Activated T-helper 1 cell treated with anti-CD3 and anti-CD28 coated beads, Interleukin-12 subunit alpha, Interleukin-12 subunit beta, Interleukin-2, Interleukin-4 antibody, amounts not matched to agents 30 ng/mL and 10 ng/mL and 1 ng/mL, durations not matched to agents 14 hours and 24 hours and 36 hours (primary cell): ENCODE measurements at places on chromosomes 2 and 18.

DNA sequence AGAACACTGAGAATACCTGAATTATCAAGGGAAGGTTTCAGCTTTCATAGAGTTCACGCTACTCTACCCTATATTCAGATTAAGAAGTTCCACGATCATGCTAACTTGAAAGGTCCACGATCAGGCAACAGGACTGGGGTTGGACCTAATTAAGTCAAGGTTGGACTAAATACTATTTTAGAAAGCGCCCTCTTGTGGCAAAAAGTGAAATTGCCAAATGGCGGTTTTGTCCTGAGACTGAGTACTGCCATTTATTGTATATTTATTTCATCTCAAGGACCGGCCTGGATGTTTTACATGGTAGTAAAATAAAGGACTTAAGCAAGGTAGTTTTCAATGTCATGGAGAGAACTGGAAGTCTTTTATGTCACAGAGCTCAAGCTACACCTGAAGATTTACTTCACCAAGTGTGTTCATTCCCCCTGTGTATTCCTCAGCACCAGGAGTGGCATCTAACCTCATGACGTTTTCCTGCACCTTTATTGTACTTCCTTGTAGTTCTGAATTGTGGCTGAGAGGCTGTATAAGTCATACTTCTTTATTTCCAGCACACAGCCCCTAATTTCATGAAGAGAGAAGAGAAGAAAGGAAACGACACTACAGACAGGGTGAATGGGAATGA lies 56.8 kb downstream of the SRD5A2 start:
- H3K4me3 ChIP-seq, result no peak overlapping the region
- H3K36me3 ChIP-seq, result no peaks in the 10 kb centered on the region
- H3K27me3 ChIP-seq, result peaks cover 6% of the 10 kb centered on the region
- no peaks in the 10 kb centered on the region for H3K4me1 ChIP-seq
- no peak overlapping the region for H3K27ac ChIP-seq
- peak; percentile 17 for DNase-seq

DNA sequence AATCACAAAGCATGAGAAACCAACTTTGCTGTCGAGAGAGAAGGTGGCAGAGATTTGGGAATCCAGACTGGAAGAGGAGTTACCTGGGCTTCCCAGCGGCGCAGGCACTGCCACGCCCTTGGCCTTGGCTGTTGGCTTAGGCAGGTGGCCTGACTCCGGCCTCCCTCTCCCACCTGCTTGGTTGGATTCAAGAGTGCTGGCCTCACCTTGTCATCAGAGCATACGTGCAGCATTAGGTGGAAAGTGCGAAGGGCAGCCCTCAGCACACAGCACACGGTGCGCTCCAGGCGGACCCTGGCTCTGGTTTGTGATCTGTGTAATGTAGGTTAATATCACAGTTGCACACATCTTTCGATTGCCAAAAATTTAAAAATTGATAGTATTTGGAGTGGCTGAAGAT lies 19.2 kb upstream of the ASB1 start:
- H3K4me3 ChIP-seq, result no peak overlapping the region
- no peaks in the 10 kb centered on the region for H3K36me3 ChIP-seq
- H3K27ac ChIP-seq, result no peak overlapping the region

DNA sequence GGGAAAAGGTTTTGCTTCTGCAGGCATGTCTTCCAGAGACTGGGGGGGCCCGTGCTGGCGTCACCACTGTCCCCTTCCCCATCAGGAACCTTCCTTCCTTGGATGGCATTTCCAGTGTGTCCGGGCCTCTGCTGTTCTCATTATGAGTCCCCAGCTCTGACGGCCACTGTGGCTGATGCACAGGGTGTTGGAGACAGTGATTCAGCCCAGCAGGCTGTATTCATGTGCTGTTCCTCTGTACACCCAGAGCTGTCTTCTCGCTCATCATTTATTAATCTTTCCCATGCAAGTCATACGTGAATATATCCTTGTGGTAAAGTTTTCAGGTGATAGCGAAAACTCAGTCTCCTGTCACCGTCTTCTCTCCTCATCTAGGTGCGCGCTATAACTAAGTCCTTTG lies 57.7 kb downstream of the ASAP2 start:
- peaks cover 10% of the 10 kb centered on the region for H3K27me3 ChIP-seq
- no peaks in the 10 kb centered on the region for H3K36me3 ChIP-seq
- DNase-seq, result no peak
- no peak overlapping the region for H3K27ac ChIP-seq
- H3K4me1 ChIP-seq, result no peaks in the 10 kb centered on the region

DNA sequence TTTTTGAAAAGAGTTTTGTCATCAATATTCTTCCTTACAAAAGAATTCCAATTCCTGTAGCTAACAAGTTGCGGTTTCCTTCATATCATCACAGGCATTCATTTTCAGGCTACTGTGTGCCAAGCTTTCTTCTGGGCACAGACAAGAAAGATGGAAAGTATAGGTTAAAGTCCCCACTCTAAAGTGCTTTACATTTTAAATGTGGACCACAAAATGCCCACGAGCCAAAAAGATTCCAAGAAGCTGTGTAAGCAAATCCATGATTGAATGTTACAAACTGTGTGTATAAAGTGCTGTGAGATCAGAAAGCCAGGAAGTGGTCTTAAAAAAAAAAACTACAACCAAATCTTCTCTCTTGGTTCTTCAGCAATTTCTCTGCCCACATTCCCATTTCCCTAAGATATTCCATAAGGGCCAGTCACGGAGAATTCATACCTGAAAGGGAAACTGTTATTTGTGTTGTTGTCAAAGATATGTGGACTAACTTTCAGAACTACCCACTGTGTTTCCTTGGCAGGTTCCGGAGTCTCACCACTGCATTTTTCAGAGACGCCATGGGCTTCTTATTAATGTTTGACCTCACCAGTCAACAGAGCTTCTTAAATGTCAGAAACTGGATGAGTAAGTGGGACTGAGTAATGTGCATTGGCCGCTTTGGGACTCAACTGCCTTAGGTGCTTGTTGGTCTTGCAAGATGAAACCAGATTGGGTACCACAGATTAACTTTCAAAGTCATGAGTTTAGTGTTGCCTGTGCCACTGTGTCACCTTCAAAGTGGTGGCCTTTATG lies 55.7 kb downstream of the RAB27B start:
- H3K4me1 ChIP-seq, result no peaks in the 10 kb centered on the region
- no peaks in the 10 kb centered on the region for H3K36me3 ChIP-seq
- DNase-seq, result no peak
- no peaks in the 10 kb centered on the region for H3K27me3 ChIP-seq
- H3K27ac ChIP-seq, result no peak overlapping the region

- H3K36me3 ChIP-seq, result no peaks in the 10 kb centered on the region
- H3K4me1 ChIP-seq, result peaks cover 19% of the 10 kb centered on the region
- peaks cover 14% of the 10 kb centered on the region for H3K27me3 ChIP-seq
- H3K4me3 ChIP-seq, result peak overlapping the region; percentile 1
- no peak for DNase-seq
These were observed 30.7 kb downstream of the LYPD6B start for GRCh38 chr2:149068996-149069888.

- no peaks in the 10 kb centered on the region for H3K27me3 ChIP-seq
- H3K4me3 ChIP-seq, result no peak overlapping the region
- no peaks in the 10 kb centered on the region for H3K4me1 ChIP-seq
- DNase-seq, result no peak
These were observed 96.3 kb upstream of the B3GNT2 start for GRCh38 chr2:62099523-62100175.

DNA sequence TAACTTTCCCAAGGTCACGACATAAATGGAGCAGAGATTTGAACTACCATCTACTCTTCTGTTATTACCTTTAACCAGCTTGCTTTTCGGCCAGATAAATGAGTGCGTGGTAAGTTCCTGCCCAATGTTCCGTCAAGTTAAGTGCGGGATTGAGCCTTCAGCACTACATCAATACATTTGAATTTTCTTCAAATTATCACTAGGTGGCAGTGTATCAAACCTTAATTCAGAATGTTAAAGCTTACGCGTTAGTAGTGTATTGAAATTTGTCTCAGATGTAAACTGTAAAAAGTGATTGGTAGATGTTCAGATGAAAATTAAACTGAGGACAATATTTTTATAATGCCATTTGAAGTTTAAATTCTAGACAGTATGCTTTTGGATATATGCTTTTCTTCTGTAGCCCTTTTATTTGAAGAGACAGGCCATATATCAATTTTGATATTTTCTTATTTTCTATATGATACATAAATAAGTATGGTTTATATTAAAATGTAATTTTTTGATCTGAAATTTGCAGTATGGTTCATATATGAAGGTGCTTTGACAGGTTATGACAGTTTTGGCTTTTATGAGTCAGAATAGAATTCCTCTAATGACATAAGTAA lies 681.3 kb downstream of the ADCYAP1 start:
- no peak for DNase-seq
- peaks cover 1% of the 10 kb centered on the region for H3K27me3 ChIP-seq
- no peaks in the 10 kb centered on the region for H3K36me3 ChIP-seq
- no peak overlapping the region for H3K27ac ChIP-seq

DNA sequence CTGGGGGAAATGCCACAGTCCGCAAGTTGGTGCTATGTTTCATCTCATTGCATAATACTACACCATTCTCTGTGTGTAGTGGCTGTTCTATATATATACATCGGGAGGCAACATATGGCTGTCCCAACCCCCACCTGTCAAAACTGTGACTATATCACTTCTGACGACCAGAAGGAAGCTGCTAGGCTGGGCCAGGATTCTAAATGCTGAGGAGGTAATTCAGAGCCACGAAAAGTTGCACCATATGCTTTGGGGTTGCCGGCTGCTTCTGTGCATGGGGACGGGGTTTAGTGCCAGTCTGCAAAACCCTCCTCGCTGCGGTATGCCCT lies 117.3 kb downstream of the MSH2 start:
- no peaks in the 10 kb centered on the region for H3K27me3 ChIP-seq
- H3K4me1 ChIP-seq, result peaks cover 20% of the 10 kb centered on the region
- H3K36me3 ChIP-seq, result peaks cover 3% of the 10 kb centered on the region
- DNase-seq, result no peak
- H3K4me3 ChIP-seq, result peak overlapping the region; percentile 76

- no peaks in the 10 kb centered on the region for H3K27me3 ChIP-seq
- H3K27ac ChIP-seq, result peak overlapping the region; percentile 88
- H3K4me1 ChIP-seq, result peaks cover 41% of the 10 kb centered on the region
- DNase-seq, result no peak
These were observed 162.3 kb upstream of the TRIB2 start for GRCh38 chr2:12554224-12555011.

- no peak overlapping the region for H3K4me3 ChIP-seq
- DNase-seq, result no peak
- peaks cover 2% of the 10 kb centered on the region for H3K36me3 ChIP-seq
- H3K4me1 ChIP-seq, result peaks cover 34% of the 10 kb centered on the region
- no peak overlapping the region for H3K27ac ChIP-seq
- peaks cover 8% of the 10 kb centered on the region for H3K27me3 ChIP-seq
These were observed 51.0 kb upstream of the TTC39C start for GRCh38 chr18:23963443-23964165.

DNA sequence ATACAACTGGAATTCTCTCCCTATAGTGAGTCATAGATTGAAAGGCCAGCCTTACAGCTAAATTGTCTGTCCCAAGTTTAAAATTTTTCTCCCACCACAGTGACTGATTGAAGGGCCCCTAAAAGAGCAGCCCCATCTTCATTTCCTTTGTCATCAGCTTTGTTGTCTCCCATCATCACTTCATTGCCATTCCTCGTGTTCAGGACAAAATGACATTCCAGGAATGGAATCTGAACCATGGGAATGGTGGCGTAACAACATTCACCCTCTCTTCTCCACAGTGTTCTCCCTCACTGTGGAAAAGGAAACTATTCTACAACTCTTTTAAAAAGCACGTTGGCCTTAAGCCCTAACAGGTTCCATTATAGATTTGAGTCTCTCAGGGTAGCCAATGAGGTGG lies 52.1 kb downstream of the PSTPIP2 start:
- no peak overlapping the region for H3K4me3 ChIP-seq
- no peak for DNase-seq
- H3K27ac ChIP-seq, result no peak overlapping the region
- H3K4me1 ChIP-seq, result no peaks in the 10 kb centered on the region

- H3K4me3 ChIP-seq, result no peak overlapping the region
- no peak overlapping the region for H3K27ac ChIP-seq
- no peaks in the 10 kb centered on the region for H3K36me3 ChIP-seq
- no peak for DNase-seq
- H3K4me1 ChIP-seq, result no peaks in the 10 kb centered on the region
These were observed 65.9 kb upstream of the ACTR3 start for GRCh38 chr2:113823716-113824595.

DNA sequence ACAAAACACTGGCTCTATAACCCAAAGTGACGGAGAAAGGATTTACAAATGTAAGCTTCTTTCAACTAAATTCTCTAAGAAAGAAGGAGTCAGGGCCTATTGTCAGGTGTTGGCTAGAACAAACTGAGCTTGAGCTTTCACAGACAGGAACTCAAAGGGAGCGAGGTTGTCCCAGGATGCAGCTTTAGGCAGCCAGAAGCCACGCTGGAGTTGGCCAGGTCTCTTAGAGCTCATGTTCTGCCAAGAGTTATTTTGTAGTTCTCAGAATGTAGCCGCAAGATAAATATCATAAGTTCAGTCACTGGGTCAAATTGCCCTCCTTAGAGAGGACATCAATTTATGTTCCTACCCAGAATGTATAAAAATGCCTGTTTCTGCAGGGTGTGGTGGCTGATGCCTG lies 54.1 kb upstream of the GREB1L start:
- no peaks in the 10 kb centered on the region for H3K36me3 ChIP-seq
- no peak for DNase-seq
- H3K4me1 ChIP-seq, result no peaks in the 10 kb centered on the region
- no peaks in the 10 kb centered on the region for H3K27me3 ChIP-seq

- H3K36me3 ChIP-seq, result no peaks in the 10 kb centered on the region
- H3K4me1 ChIP-seq, result no peaks in the 10 kb centered on the region
- DNase-seq, result no peak
- H3K27me3 ChIP-seq, result peaks cover 48% of the 10 kb centered on the region
These were observed 13.3 kb downstream of the LIMS2 start for GRCh38 chr2:127661949-127662510.

DNA sequence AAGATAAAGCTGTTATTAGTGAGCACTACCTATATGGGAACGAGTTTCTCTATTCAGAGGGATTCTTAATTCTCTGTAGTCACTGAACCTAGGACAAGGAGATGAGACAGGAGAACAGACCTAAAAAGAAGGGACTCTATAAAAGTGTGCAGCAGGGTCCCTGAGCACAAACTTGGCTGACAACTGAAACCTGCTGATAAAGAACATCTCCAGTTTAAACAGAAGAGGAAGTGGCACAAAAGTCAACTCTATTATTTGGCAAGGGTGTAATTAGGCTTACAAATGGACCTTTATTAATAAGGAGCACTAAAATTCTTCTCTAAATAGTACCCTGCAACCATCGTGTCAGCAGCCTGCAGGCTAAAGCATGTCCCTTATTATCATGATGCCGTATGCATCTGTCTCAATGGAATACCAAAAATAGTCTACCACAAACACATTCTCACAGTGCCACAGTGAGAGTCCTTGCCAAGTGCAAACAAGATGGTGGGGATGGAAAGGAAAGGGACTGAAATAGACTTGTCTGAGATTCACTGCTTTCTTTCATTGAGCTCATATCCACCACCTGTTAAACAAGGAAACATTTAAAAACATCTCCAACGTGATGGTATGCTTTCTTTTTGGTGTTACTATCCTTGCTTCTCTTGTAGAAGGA lies 260.2 kb downstream of the INSIG2 start:
- no peaks in the 10 kb centered on the region for H3K4me1 ChIP-seq
- no peak overlapping the region for H3K27ac ChIP-seq
- DNase-seq, result no peak
- H3K27me3 ChIP-seq, result peaks cover 15% of the 10 kb centered on the region
- no peaks in the 10 kb centered on the region for H3K36me3 ChIP-seq
